ENCODE measurements at places on chromosomes 12 and 14.

DNA sequence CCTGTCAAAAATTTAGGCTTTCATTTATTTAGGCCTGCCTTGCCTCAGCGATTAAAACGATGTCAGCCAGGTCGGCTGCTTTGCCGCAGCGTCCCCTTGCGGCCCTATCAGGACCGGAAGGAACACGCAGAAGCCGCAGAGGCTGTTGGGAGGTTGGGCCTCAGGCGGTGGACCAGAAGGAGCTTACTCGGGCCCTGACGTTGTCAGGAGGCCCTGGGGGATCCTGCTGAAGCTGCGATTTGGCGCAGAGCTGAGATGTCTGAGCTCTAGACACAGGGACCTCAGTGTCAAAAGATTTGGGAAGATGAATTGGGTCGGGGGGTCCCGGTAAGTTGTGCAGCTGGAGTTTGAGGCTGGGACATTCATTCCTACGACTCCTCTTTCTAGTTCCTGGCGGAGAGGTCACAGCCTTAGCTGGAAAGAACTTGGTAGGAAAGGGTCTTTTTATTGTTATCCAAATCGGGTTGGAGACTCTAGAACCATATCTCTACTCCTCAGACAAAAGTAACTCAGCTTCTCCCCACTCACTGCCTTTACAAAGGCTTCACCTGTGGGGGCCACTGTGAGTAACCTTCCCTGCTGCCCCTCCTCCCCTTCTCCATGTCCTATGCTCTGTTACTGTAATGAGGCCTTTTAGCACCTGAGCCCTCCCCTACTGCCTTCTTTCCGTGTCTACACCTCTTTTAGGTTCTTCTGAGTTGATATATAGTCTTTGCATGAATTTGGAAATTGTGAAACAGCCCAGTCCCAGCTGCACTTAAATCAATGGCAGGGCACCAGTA lies 6.6 kb upstream of the ABCD2 start:
- H3K27me3 ChIP-seq, result no peaks in the 10 kb centered on the region
- DNase-seq, result no peak
- H3K36me3 ChIP-seq, result no peaks in the 10 kb centered on the region
- no peaks in the 10 kb centered on the region for H3K4me1 ChIP-seq
- no peak overlapping the region for H3K4me3 ChIP-seq

- H3K36me3 ChIP-seq, result peaks cover 94% of the 10 kb centered on the region
- no peak overlapping the region for H3K27ac ChIP-seq
- peaks cover 7% of the 10 kb centered on the region for H3K4me1 ChIP-seq
- no peak for DNase-seq
- no peak overlapping the region for H3K4me3 ChIP-seq
Measured at GRCh38 chr14:96554315-96554910, 52.2 kb downstream of the PAPOLA start.

DNA sequence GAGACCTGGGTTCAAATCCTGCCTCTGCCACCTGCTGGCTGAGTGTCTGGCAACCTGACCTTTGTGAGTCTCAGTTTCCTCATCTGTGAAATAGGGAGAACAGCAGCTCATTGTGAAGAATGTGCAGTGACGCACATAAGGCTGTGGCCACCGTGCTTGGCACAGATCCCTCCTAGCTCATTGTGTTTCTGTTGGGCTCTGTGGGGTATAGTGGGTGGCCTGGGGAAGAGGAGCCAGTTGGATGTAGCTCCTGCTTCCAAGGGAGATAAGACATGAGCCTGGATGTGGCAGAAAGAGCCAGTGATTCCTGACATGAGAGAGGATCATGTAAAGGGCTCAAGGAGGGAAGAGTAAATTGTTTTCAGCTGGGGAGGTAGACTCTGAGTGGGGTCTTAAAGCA lies 120.0 kb downstream of the ESRRB start:
- H3K27me3 ChIP-seq, result no peaks in the 10 kb centered on the region
- no peaks in the 10 kb centered on the region for H3K36me3 ChIP-seq
- no peaks in the 10 kb centered on the region for H3K4me1 ChIP-seq

- H3K27me3 ChIP-seq, result no peaks in the 10 kb centered on the region
- no peak for DNase-seq
- no peaks in the 10 kb centered on the region for H3K36me3 ChIP-seq
- no peak overlapping the region for H3K4me3 ChIP-seq
- no peaks in the 10 kb centered on the region for H3K4me1 ChIP-seq
Measured at GRCh38 chr14:65301862-65302539, 110.5 kb upstream of the FUT8 start.

DNA sequence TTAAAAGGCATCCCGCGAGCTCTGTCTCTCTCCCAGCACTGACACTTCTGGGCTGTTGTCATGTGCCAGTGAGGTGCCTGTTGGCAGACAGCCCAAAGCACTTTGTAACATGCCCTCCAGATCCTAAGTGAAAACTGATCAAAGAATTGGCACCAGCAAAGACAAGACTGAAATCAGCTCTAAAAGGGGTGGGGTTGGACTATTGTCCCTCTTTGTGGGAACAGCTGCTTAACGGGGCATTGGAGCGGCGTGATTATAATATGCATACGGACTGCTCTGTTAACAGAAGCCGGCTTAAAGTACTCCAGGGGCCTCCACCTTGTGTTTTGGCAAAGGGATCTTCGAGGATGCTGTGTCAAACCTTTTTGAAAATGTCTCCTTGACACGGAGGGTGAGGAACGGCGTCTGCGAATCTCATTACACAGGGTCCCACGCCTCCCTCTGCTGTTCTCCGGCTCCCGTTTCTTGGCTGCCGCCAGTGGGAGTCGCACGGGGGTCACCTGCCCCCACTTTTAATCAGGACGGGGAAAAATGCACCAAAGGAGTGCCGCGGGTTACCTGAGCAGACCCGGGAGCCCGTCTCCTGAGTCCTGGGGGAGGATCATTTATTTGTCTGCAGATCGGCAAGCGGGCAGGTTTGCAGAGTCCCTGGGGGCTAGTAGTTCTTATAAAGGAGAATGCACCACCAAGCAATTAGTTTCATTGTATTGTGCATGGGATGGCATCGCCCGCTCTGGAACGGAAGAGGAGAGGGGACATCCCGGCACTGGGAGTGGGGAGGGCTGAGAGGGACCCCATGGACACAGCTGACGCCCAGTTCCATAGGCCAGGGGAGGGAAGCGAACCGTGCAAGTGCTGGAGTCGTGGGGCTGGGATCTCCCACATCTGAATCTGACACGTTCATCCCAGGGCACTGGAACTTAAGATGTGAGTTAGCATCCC lies 44.3 kb downstream of the SPRING1 start:
- H3K4me3 ChIP-seq, result peak overlapping the region; percentile 34
- H3K27ac ChIP-seq, result no peak overlapping the region
- H3K27me3 ChIP-seq, result no peaks in the 10 kb centered on the region

DNA sequence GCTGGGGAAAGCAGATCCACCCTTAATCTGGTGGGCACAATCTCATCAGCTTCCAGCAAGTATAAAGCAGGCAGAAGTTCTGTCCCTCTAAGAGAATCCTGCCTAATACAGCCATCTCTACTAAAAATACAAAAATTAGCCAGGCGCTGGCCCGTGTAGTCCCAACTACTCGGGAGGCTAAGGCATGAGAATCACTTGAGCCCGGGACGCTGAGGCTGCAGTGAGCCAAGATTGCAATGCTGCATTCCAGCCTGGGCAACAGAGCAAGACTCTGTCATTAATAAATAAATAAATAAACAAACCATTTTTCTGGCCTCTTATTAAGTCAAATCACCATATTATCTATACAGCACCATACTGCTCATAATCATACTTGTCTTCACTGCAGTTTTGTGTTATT lies 111.2 kb downstream of the MED13L start:
- H3K27ac ChIP-seq, result no peak overlapping the region
- H3K27me3 ChIP-seq, result no peaks in the 10 kb centered on the region
- H3K36me3 ChIP-seq, result no peaks in the 10 kb centered on the region
- peaks cover 25% of the 10 kb centered on the region for H3K4me1 ChIP-seq

DNA sequence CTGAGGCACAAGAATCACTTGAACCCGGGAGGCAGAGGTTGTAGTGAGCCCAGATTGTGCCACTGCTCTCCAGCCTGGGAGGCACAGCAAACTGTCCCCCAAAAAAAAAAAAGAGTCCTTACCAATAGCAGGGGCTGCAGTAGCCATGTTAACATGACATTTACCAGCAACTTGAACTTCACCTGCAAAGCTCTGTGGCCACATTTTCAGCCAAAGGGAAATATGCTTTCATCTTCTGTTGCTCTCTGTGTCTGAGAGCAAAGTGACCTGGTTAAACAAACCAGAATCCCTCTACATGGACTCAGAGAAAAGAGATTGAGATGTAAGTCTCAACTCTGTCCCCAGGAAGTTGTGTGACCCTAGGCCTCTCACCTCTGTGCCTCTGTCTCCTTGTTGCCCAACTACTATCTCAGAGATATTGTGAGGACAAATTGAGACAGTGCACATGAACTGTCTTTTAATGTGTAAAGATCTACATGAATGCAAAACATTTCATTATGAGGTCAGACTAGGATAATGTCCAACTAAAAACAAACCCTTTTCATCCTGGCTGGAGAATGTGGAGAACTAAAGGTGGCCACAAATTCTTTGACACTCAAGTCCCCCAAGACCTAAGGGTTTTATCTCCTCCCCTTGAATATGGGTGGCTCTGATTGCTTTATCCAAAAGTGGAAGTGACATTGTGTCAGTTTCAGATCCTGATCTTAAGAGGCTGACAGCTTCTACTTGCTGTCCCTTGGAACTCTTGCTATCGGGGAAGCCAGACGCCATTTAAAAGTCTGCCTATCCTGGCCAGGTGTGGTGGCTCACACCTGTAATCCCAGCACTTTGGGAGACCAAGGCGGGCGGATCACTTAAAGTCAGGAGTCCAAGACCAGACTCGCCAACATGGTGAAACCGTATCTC lies 24.7 kb upstream of the P2RX4 start:
- no peaks in the 10 kb centered on the region for H3K36me3 ChIP-seq
- no peaks in the 10 kb centered on the region for H3K27me3 ChIP-seq
- H3K4me3 ChIP-seq, result no peak overlapping the region
- no peak for DNase-seq

DNA sequence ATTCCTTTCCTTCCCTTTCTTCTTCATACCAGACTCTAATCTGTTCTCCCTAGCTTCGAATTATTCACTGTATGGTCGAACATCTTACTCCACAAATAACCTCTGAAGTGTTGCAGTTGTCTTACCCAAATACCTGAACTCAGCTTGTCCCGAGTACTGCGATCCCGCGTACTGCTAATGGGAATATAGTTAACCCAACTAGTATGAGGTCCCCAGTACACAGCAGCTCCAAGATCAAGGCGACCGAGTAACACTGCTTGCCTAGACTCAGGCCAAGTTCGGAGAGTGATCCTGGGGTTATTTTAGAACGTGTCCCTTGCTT lies 462 bp upstream of the ETNK1 start:
- H3K4me1 ChIP-seq, result peaks cover 14% of the 10 kb centered on the region
- no peak for DNase-seq
- H3K27ac ChIP-seq, result peak overlapping the region; percentile 96
- H3K36me3 ChIP-seq, result no peaks in the 10 kb centered on the region
- H3K27me3 ChIP-seq, result no peaks in the 10 kb centered on the region
- H3K4me3 ChIP-seq, result peak overlapping the region; percentile 73

- peak; percentile 59 for DNase-seq
- no peak overlapping the region for H3K4me3 ChIP-seq
- no peaks in the 10 kb centered on the region for H3K27me3 ChIP-seq
- peaks cover 24% of the 10 kb centered on the region for H3K4me1 ChIP-seq
- H3K27ac ChIP-seq, result peak overlapping the region; percentile 47
Measured at GRCh38 chr14:97626088-97626487, 828.9 kb downstream of the VRK1 start.

- no peak for DNase-seq
- H3K27me3 ChIP-seq, result no peaks in the 10 kb centered on the region
- no peaks in the 10 kb centered on the region for H3K4me1 ChIP-seq
- H3K27ac ChIP-seq, result no peak overlapping the region
- H3K36me3 ChIP-seq, result no peaks in the 10 kb centered on the region
Measured at GRCh38 chr14:88064841-88065240, 59.9 kb downstream of the GPR65 start.

GRCh38 chr14:65168840-65169239 lies 66.5 kb upstream of the MAX start:
- no peaks in the 10 kb centered on the region for H3K36me3 ChIP-seq
- H3K27ac ChIP-seq, result no peak overlapping the region
- H3K4me3 ChIP-seq, result no peak overlapping the region
- peak; percentile 10 for DNase-seq
- no peaks in the 10 kb centered on the region for H3K4me1 ChIP-seq

Data from A673 (cell line).